Astrocyte (in vitro differentiated cells and primary cell): ENCODE measurements at places on chromosomes 1 and 21. TPM values are rescaled to one million over a fixed set of nuclear protein-coding genes. Genes with fewer than 3 reads are reported as not detected.
A peak's percentile ranks its signal among the peaks of the same experiment; 100 is the strongest.

The BARHL2 gene
- total RNA-seq = not detected in 2 replicates

DNA sequence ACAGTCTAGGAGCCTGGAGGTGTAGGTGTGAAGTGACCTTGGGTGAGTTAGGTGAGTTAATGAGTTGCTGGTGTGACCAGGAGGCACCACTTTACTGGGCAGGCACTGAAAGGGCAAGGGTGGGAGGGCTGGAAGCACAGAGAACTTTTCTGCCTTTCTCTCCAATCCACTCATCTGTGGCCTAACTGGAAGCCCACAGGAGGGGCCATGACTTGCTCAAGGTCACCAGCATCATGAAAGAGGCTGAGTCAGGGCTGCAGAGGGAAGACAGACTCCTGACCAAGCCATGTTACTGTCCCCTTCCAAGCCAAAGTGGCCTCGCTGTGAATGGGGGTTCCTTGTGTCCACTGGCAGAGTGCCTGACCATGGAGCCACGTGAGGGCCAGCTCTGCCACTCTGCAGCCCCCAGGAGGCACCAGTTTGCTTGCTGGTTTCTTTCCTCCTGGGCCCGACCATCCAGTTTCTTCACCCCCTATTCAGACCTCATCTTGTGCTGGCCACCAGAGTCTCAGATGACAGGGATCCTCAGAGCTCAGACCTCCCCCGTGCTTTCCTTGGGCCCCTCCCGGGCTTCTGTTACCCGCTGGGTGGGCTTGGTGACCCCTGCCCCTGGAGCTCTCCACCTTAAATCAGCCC lies 4.3 kb upstream of the BSND start:
- no peak for DNase-seq

The ASCL5 gene
- total RNA-seq = not detected in 2 replicates

GRCh38 chr1:26471498-26472319 lies 531 bp upstream of the HMGN2 start:
- peak; percentile 57 for DNase-seq

- no peak for DNase-seq
Observed at GRCh38 chr1:170224469-170224868, 78.7 kb downstream of the NTMT2 start.

The LMO4 gene
- total RNA-seq = 42.9 and 44.5 TPM in 2 replicates

GRCh38 chr1:223824712-223825111 lies 21.0 kb downstream of the TP53BP2 start:
- DNase-seq = no peak

DNA sequence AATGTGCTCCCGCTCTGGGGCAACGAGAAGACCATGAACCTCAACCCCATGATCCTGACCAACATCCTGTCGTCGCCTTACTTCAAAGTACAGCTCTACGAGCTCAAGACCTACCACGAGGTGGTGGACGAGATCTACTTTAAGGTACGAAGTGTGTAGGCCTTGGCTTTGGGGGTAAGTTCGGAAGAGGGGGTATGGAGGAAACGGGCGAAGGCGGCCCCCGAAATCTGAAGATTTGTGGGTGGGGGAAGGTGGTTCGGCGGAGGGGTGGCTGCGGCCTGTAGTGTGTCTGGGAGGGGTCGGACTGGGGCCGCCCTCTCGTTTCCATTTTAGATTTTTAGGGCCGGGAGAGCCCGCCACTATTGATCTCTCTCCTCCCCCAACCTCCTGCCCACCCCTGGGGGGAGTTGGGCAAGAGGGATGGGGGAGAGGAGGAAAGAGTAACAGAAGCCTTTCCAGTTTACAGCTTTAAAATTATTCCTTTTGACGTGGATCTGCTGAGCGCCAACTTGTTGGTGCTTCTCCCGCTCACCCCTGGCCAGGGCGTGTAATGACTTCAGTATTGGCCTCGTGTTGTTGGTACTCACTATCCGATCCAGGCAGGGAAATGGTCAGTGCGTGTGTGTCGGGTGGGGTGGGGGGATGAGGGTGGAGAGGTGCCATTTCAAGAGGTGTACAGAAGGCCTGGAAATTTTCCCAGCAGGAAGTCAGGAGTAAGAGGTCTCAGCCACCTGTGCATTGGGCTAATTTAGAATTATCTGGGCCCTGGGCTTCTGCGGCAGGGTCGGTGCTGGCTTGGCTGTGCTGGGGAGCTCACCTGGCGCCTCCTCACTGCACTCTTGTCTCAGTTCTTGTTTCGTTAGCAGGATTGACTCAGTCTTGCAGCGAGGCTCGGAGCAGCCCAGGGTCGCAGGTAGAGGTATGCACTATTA lies 880 bp downstream of the PRPF38B start:
- DNase-seq = peak; percentile 65

- DNase-seq = no peak
Observed at GRCh38 chr1:44743211-44743610, 3.6 kb downstream of the KIF2C start.

The MRAP gene
- not detected in 2 replicates for total RNA-seq

The KLF17 gene
- 0.09 TPM in 1 of 2 replicates, not detected in the other for total RNA-seq

The HHIPL2 gene
- total RNA-seq = 0.16 and 0.50 TPM in 2 replicates

DNA sequence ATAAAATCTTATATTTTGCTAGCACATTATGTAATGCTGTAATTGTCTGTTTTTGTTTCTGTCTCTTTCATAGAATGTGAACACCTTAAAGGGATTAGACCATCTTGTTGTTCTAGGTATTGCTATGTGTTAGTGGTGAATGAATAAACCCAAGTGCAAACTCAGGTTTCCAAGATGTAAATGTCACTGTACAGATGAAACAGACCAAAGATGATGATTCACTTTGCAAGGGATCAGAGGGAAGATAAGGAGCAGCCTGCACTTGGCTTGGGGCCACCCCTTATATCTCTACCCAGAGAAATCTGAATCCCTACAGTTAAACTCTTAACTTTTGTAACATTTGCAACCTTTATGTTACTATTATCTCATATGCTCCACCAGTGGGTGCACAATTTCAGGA lies 25.4 kb downstream of the UROD start:
- DNase-seq = peak; percentile 30

The AMY1A gene
- not detected in 2 replicates for total RNA-seq

DNA sequence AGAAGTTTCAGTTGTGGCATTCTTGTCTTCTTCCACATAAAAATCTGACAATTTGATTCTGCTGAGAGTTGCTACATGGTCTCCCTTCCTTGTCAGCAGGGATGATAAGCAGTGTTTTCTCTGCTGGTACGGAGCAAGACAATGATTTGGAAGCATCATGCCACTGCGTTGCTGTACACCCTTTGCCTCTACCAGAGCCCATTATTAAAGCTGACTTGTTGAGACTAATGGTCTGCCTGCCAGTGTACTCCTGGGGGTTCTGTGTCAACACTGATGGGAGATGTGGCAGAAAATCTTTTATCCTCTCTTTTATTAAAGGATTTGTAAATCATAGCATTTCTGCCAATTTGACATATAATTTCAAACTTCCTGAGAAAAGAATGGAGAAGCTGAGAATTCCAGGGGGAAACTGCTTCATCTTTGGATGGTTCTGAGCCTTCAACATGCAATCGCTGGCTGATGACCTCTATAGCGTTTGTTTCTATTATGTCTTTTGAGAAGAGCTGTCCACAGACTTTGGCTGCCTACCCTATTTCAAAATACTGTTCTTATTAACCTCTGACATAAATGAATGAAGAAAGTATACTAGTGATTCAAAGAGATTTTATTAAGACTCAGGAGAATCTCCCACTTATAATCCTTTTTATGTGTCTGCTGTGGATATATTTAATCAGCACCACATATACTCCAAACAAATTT lies 47.9 kb upstream of the DYNLT5 start:
- no peak for DNase-seq

- no peak for DNase-seq
Observed at GRCh38 chr1:90899263-90899662, 122.6 kb downstream of the ZNF644 start.

DNA sequence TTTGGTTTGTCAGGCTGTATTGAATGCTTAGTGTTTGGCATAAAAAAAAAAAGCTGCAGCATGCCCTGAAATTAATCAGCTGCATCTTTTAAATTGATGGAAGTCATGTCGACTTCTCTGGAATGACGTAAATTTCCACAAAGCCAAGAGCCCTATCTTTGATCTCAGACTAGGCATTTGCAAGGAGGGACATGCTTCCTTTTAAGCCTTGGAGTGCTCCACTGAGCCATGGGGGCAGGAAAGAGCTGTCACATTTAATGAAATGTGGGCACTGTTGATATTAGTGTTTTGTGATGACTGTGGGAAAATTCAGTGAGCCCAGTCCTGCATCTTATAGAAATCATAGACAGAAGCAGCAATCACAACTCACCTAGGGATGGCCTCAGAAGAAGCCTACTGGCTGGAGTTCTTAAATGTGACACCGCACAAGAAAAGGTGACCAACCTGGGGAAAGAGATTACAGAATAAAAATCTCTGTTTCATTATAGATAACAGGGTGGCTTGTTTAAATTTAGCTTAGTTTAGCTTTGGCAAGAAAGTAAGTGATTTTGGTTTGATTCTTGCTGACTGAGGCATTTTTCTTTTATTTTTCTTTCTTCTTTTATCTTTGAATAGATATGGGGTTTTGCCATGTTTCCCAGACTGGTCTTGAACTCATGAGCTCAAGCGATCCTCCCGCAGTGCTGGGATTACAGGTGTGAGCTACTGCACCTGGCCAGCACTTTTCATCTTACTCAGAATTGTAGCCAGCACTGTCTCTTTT lies 188.2 kb downstream of the HHAT start:
- no peak for DNase-seq

The CBS gene
- total RNA-seq = 169 and 195 TPM in 2 replicates

The PRELP gene
- total RNA-seq = 0.07 TPM in 1 of 2 replicates, not detected in the other

DNA sequence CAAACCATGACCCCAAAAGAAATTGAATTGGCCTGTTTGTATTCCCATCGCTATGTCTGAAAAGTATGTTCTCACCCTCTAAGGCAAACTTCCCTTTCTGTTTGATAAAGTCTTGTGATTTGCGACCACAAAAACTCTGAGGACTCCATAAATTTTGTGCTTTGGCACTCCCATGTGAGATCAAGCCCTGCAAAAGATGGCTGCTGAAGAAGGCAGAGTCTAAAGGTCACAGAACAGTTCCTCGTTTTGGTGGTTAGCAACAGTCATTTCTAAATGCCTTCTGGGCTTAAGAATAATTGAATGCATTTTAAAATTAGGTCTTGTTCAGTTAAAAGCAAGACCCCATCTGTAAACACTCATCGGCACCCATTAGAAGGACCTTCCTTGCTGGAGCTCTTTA lies 441.6 kb downstream of the OMA1 start:
- no peak for DNase-seq

DNA sequence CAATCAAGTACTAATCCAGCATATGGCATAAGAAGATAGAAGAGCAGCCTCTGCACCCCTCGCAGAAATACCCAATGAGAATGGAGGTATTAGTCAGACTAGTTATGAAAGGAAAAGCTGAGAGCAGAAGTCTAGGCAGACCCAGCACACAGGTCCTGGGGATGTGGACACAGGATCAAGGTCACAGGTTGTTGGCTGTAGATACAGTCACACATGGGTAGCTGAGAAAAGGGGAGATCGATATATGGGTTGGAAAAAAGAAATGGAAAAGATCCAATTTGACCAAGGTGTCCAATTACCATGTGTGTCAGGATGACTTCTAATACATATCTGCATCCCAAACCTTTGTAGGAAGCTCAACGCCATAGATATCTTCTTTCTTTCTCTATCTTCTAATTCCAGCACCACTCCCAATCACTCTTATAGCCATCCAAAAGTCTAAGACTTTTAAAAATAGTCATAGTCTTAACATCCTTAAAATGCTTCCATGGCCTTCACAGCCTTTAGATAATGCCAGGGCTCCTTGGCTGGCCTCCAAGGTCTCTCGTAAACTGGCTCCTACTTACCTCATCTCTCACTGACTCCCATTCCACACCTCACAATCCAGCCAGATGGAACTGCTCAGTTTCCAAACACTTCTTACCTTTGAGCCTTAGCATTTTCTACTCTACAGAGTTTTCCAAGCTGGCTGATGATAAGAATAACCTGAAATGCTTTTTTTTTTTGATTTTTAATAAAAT lies 8.3 kb upstream of the ZC3H11B start:
- DNase-seq = no peak

GRCh38 chr21:46120301-46121285 lies 22.7 kb downstream of the COL6A2 start:
- DNase-seq = no peak

The LIN9 gene
- total RNA-seq = 2.5 and 4.0 TPM in 2 replicates

The OPRD1 gene
- total RNA-seq = 0.79 and 1.2 TPM in 2 replicates

DNA sequence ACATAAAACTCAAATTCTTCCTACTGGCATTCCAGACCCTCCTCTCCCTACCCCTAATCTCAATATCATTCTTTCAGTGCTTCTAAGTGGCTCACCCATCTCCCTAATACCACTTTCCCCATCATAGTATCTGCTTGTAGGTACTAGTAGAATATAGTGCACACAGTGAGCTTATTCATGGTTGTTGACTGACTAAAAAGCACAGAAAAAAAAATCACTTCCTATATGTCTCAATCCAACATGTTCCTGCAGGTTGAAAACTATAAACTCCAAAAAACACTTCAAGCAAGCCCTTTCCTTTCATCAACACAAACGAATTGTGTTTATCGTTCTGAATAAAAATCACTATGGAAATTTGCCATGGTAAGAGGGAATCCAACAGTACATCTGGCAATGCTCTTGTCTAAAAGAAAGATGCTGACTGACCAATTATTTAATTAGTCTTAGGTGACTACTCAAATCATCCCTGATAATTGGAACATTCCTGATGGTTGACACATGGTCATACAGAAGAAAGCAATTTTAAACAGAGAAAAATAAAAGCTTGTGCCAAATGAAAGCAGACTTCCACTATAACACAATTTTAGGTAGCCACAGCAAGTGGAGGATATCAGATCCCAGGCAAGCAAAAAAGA lies 87.1 kb downstream of the NDUFS5 start:
- DNase-seq = no peak

The WNT2B gene
- total RNA-seq = 18.0 and 18.5 TPM in 2 replicates

DNA sequence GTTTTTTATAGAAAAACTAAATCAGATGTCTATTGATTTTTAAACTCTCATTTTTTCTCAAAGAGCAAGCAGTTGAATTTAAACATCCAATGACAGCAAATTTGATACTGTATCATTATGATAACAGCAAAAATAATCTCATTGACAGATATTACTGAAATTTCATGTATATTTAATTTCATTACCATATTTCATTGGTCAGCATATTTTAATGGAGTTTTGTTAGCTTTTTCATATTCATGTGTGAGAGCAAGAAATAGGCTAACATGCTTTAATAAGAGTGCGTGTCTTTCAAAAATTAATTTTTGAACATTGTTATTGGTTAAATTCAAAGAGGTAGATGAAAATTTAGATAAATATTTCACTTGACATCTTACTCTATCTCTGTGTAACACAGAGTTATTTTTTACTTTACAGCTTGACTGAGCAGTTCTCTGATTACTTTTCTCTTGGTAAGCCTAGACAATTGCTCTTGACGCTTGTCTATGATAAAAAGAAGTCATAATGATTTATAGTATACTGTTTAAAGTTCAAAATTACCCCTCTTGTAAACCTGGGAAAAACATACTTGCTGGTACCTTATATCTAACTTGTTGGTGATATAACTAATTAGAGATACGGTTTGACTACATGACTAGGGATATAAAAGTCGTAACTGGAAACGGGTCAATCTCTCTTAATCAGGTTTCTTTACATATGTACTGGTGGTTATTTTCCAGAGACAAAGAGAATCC lies 732.3 kb upstream of the NCAM2 start:
- DNase-seq = no peak

The VWA5B1 gene
- not detected in 2 replicates for total RNA-seq
